Kidney capillary endothelial cell (primary cell): ENCODE measurements at places on chromosomes 4 and X.
A peak's percentile ranks its signal among the peaks of the same experiment; 100 is the strongest.

GRCh38 chr4:61143461-61143860 lies 56.7 kb upstream of the ADGRL3 start:
- DNase-seq: no peak

DNA sequence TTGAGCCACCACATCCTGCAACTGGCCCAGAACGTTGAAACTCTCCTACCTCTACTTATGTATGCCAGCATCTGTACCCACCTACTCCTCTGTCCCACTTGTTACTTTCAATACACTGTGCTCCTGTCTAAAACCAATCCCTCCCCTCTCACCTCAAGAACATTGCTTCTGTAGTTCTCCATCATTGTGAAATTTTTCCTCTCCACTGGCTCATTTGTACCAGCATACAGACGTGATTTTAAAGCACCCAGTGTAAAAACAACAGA lies 25.5 kb upstream of the USO1 start:
- no peak for DNase-seq

DNA sequence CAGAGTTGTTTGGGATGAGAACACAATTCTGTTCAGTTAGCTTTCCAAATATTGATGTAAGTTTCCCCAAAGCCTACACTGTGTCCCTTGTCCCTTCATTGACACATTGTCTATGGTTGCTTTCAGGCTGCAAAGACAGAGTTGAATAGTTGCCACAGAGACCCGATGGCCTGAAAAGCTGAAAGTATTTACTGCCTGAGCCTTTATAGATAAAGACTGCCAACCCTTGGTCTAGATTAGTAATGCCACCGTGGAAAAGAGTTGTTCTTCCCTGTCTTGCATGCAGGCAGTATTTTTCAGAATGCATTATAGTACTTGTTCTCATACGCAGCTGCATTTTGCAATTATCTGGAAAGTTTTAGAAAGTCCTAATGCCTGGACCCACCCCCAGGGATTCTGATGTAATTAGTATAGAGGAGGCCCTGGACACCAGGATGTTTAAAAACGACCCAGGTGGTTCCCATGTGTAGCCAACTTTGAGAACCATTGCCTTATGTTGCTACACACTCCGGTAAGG lies 180.8 kb downstream of the FRMPD4 start:
- no peak for DNase-seq

DNA sequence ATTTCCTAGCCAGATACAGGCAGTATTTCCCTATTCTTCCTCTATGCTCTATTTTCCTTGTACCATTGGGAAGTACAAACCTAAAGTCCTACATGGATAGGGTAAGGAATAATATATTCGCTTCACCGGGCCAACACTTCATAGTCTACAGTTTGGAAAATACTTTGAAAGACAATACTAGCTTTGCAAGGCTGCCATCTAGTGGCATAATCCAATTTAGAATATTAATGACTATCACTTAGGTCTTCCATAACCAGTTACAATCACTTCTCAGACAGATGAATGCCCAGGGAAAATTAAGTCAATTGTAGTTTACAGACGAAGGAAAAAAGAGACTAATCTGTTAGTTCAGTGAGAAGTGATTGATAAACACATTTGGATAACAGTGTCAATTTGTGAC lies 141.0 kb upstream of the FAM47C start:
- peak; percentile 40 for DNase-seq

DNA sequence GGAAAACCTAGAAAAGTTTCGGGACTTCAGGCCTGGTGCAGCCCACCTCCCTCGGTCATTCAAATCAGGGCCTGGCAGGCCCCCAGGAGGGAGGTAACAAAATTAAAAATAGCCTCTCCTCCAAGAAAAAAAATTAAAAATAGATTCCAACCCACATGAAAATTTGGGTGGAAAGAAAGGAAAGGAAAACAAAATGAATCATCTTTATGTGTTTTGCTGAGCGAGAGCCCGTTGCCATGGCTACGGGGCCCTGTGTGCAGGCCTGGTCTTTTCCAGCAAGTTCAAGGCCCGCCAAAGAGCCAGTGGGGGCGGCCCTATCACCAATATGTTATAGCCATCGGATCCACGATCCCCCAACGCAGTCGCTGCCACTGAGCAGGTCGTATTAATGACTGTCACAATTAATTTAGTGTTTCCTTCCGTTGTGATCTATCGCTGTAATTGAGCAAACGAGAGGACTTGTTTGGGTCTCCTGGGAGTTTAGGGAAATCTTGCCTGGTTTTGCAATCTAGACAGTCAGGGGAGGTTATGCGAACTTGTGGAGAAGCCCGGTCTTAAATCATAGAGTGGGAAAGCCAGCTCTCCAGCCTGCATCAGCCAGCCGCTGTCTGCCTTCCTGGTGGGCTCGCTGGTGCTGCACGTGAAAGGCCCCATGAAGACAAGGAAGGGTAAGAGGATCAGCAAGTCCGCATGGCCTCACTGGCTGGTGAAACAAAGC lies 452.4 kb downstream of the BCOR start:
- DNase-seq: peak; percentile 7

- DNase-seq: peak; percentile 81
Measured at GRCh38 chrX:9746148-9746888, 19.3 kb downstream of the GPR143 start.

DNA sequence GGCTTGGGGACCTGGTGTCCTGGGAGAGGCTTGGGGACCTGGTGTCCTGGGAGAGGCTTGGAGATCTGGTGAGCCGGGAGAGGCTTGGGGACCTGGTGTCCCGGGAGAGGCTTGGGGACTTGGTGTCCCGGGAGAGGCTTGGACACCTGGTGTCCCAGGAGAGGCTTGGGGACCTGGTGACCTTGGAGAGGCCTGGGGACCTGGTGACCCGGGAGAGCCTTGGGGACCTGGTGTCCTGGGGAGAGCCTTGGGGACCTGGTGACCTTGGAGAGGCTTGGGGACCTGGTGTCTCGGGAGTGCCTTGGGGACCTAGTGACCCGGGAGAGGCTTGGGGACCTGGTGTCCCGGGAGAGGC lies 12.6 kb downstream of the SHOX start:
- DNase-seq: no peak

DNA sequence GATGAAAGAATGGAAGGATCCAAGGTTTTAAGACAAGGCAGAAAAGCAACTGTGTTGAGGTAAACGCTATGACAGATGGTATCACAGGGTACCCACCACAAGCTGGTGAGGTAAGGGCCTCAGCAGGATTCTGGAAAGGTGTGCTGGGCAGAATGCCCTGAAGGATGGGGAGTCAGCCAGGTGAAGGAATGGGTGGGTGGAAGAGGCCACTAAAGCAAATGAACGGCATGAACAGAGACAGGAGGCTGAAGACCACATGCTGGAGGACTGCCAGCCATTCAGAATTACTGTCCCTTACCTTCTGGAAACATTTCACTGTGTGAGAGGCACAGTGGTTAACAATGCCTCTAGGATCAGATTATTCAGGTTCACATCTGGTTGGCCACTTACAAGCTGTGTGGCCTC lies 23.6 kb downstream of the GPRIN3 start:
- no peak for DNase-seq

GRCh38 chrX:71616672-71617529 lies 1.4 kb downstream of the CXCR3 start:
- DNase-seq: no peak

DNA sequence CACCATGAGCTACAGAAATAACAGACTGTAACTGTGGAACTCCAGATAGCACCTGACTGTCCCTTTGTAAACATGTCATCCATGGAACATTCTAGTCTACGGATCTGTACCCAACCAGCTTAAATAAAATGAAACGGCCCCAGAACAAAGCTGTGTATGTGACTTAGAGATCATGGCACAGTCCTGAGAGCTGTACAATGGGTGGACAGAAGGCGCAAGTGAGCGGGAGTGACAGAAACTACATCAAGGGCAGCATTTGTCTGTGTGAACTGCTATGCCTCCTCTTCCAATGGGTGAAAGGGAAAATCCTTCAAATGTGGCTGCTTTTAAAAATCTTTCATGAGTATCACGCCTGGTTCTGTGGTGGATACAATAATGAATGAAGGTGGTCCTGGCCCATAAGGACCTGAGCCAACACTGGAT lies 72.5 kb downstream of the FAT1 start:
- no peak for DNase-seq

DNA sequence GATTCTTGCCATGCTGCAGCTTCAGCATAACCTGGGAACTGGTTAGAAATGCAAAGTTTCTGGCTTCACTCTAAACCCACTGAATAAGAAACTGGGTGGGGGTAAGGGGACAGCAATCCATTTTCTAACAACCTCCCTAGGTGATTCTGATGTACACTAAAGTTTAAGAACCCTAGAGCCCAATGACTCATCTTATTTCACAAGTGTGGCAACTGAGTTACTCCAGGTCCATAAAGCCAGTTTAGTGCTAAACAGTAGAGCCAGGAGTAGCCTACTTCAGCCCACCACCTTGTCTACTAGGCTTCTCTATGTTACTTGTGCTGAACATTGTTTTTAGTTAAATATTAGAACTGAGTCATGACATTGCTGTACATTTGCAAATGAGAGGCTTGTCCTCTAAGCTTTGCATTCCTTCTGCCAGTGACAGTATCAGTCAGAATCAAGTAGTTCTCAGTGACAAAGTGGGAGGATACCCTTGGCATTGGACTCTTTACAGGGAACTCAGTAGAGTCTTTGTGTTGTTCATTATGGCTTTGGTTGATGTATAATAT lies 518.0 kb downstream of the RPA4 start:
- no peak for DNase-seq

- no peak for DNase-seq
Measured at GRCh38 chr4:18923496-18924161, 902.1 kb upstream of the LCORL start.

DNA sequence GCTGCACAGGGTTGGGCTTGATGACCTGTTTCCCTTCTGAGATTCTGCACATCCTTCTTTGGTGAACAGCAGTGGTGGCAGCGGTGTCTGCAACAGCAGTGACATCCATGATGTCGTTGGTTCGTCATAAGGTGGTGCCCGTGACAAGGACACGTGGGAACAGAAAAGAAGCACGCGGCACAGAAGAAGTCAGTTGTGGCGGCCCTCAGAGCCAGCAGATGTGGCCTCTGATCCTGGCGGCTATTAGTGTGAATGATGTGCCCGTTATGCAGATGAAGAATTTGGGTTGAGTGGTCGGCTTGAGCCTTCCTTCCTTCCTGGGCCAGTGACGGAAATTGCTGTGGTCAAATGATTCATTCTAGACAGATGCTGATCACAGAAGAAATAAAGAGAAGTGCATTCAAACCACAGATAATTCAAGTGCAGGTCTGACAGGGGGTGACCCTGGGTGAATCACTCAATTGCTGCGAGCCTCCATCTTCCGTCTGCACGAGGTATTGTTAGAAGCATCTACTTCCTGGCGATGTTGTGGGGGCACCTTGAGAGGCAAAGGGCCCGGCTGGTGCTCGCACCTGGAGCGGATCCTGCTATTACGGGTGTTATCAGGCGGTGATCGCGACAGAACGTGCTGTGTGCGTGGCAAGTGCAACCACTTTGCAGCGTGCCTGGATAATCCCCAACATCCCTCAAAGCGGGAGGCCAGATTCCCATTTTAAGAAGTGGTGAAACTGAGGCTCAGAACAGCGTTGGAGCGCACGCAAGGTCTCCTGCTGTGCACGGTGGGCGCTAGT lies 215.2 kb upstream of the PSAPL1 start:
- peak; percentile 97 for DNase-seq

- DNase-seq: no peak
Measured at GRCh38 chr4:74244049-74244448, 64.2 kb upstream of the EPGN start.

DNA sequence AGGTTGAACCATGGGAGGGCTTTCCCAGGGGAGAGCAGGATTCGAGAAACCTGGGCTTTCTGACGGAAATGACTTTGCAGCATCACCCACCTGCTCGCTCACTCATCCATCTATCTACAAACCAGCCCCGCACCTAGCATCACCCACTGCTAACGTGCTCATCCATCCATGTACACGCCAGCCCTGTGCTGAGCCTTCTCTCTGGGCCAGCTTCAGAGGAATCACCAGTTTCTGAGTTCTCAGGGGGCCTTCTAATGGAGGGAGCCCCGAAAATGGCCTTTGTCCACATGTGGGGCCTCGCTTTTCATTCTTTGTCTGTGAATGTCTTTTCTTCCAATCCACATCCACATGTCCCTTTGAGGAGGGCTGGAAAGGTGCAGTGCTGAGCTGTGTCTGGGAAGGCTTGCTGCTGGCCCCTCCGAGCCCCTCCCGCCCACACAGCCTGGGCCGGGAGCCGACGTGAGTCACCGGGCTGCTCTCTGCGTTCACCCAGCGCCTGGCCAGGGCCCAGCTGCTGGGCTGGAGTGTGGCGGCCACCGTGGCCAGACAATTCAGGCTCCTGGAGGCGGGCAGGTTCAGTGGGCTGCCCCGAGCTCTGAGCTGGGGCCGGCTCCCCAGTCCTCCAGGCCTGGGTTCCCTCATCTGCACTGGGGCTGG lies 14.7 kb downstream of the SORCS2 start:
- peak; percentile 72 for DNase-seq

DNA sequence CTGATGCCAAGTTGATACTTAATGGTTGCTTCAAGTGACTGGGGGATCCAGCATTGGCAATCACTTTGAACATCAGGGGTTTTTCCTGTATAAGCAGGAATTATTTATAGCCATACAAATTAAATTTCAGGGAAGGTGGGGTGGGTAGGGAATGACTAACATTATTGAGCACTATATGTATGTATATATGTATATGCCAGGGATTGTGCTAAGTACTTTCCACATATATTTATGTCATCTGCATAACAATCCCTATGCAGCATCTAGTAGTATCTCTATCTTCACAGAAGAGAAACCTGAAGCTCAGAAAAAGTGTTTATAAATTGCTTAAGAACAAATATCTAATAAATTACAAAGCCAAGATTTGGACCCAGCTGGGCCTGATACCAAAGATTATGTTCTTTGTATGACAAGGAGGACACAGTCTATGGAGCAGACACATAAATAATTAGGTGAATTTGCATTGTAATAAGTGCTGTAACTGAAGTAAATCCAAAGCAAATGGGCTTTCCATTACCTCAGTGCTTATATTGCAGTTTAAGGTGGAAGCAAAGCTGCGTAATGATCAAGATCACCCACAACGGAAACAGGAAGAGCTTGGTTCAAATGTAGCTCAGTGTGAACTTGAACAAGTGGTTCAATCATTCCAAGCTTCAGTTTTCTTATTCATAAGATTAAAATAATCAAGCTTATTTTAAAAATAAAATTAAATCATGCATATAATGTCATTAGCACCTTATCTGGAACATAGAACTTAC lies 18.9 kb upstream of the RASGEF1B start:
- DNase-seq: no peak

DNA sequence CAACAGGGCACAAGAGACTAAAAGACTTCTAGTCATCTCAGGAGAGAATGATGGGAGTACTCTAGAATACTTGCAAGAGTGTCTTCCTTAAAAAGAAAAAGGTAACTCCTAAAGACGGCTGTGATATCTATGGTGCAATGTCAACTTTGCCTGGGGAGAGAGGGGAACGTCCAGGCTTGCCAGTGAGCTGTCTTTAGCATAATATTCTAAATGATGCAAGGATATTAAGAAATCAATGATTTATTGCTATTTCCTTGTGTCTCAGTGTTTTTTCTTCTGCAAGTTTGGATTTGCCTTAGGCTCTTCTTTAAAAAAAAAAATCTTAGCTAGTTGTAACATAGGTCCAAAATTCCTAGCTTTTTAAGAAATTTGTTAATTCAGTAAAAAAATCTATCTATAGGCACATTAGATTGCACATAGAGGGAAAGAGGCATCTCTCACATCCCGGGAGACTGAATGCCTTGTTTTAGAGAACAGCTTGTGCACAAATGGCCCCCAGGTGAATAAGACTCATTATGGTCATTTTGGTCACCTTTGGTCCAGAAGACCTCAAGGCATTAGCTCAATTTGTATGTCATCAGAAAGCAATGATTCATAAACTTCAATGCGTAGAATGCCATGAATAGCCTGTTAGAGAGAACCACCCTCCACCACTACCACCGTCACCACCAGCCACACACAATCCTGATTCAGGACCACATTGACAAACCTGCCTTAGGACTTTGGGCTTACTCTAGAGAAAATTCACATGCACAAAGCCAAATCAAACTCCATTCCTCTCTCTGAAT lies 104.1 kb downstream of the PALLD start:
- no peak for DNase-seq
